ENCODE measurements at places on chromosomes 3 and 15.
A peak's percentile ranks its signal among the peaks of the same experiment; 100 is the strongest.

- DNase-seq = no peak
Observed at GRCh38 chr3:142566096-142566495, 12.4 kb downstream of the ATR start.

DNA sequence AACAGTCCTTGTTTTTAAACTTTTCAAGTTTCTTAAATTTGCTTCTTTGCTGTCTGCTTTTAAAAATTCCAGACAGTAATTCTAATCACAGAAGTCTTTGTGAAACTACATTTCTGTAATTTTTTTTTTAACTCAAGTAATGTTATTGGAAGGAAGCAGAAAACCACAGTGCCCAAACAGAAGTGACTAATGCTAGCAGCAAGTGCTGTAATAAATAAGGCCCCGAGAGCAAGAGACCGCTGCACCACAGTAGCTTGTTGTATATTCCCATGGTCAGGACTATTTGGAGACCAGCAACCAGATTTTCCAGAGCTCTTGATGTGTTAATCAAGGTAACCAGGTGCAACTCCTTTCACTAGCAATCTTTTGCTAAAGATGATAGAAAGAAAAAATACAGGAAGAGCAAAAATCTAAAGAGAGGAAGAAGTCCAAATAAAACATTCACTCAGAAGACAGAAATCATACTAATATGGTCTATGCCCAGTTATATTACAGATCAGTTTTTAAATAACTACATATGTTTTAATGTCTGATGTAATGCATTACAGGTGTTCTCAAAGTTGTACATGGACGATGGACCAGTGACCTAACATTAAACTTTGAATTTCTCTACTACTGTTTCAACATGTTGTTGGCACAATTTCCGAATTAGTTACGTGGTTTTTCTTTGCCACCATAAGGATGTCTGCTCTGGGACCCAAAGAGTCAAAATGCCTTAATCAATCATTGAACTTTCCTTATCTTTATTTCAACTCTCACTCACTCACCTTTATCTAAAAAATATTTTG lies 36.4 kb downstream of the WWTR1 start:
- DNase-seq = no peak

DNA sequence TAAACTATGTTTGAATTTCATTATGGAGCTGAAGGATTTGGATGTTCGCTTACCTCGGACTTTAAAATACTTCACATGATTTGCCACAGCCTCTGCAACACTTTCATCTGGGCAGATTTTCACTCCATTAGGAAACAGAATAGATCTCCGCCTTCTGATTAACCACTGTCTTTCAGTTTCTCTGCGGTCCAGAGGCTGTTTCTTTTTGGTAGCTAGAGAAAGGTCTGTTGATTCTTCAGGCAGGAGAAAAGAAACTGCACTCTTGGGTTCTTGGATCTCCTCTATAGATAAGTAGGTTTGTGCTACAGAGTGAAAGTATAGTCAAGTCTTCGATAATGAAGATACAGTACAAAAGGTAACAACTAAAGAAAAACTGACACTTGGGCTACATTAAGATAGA lies 844 bp downstream of the IMPG2 start:
- DNase-seq = no peak

DNA sequence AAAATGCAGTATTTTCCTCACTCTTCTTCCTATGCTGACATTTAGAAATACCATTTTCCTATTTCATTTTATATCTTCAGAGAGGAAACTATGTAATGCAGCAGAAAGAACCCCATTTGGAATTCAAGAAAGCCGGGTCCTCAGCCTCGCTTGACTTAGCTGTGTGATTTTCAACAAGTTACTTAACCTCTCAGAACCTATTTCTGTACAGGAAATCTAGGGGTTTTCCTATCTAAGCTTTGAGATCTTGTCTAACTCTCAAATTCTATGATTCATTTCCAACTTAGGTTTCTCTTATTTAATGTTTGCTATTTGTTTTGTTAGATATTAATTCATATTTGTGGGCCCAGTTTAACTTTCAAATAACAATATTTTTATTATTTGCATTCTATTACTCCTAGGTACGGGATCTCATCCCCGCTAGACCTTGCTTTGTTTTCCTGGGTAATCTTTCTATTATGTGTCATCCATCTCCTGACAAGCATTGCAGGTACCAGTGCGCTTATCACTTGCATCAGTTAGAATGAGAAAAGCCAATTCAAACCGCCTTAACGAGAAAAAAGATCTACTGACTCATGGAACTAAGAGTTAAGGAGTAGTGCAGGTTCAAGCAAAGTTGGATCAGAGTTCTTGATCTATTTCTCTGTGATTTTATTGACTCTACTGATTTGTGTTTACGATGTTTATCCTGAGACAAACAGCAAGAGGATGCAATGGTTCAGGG lies 70.6 kb upstream of the BHLHE40 start:
- no peak for DNase-seq

DNA sequence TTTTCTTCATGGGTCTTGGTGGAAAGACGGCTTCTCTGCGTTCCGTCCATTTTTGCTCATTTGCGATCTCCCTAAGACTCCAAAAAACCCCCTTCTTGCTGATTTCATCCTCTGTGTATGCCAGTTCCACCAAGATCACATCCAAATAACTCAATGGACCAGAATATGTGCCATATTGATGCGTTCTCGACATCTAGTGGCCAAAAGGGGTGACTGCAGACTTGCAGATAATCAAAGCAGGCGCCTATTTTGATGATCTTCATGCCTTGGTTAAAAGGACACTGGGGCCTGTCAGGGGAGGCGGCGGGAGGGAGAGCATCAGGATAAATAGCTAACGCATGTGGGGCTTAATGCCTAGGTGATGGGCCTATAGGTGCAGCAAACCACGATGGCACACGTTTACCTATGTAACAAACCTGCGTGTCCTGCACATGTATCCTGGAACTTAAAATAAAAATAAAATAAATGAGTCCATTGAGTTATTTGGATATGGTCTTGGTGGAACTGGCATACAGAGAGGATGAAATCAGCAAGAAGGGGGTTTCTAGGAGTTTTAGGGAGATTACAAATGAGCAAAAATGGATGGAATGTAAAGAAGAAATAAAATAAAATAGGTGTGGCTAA lies 104.2 kb upstream of the RAD18 start:
- DNase-seq = peak; percentile 11

- no peak for DNase-seq
Observed at GRCh38 chr3:190486908-190487607, 26.8 kb upstream of the IL1RAP start.

GRCh38 chr3:57464801-57465200 lies 79.3 kb downstream of the DNAH12 start:
- no peak for DNase-seq

DNA sequence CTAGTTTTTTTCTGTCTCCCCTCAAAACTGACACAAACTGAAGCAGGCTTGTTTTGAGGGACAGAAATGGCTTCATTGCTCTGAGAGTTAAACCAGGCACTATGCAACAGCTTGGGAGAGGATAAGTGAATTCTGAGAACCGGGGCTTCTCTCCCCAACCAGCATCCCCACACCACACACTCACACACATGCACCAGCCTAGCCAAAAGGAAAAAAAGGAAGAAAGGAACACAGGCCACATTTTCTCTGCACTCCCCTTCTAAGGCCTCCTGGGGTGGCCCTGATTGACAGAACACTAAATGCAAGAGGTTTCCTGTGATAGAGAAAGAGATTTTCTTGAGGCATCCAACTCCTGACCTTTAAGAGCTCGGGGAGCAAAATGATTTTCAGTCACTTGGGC lies 177.5 kb downstream of the TLE3 start:
- no peak for DNase-seq

DNA sequence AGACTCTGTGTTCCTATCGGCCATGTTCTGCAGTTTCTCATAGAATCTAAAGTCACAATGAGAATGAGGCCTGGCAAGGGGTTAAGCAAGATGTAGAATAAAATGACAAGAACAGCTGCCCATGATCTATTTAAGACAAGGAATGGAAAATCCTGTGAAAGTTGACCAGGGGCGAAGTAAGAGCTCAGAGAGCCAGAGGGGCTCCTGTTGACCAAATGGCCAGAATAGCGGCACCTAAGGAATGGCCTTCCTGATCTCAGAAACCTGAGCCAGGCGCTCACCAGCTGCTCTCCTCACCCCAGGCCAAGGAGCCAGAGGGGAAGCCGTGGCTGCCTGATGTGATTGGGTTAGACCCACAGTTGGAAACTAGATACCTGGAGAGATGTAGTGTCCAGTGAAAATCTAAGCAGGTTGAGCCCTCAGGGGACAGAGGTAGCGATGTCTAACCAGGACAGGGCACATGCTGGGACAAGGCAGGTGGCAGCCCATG lies 106.1 kb upstream of the NDN start:
- DNase-seq = no peak

DNA sequence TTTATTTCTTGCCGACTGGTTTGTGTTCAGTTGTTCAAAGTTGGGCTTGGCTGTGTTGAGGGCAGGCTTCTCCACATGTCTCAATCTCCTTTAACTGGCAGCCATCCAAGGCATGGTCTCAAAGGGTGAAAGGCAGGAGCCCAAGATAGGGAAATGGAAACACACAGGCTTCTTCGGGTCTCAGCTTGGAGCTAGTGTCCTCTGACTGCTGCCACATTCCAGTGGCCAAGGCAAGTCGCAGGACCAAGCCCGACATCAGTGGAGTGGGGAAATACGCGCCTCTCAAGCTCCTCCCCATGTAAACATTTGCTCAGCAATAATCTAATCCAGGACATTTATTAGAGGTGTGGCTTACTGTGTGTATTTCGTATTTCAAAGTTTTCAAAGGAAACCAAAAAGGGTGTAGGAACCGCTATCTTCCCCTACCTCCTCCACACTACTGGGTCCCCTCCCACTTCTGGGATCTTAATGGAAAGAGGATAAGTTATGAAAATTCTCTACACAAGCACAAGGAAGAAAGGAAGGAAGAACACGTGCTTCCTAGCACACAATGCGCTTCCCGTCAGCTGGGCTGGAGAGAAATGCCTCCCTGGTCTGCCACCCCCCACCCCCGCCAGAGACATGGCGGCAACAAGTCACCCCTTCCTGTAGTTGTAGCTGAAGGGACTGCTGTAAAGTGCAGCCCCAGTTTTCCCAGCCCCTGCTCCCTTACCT lies 181.7 kb downstream of the FAM43A start:
- no peak for DNase-seq

GRCh38 chr3:69388241-69388640 lies 2.4 kb upstream of the FRMD4B start:
- DNase-seq = no peak

- DNase-seq = no peak
Observed at GRCh38 chr3:7265736-7266135, 404.8 kb downstream of the GRM7 start.

- no peak for DNase-seq
Observed at GRCh38 chr15:85500060-85500708, 119.8 kb downstream of the AKAP13 start.

- peak; percentile 66 for DNase-seq
Observed at GRCh38 chr15:80856809-80857377, 77.7 kb downstream of the CEMIP start.

GRCh38 chr15:53834214-53834613 lies 74.8 kb upstream of the WDR72 start:
- no peak for DNase-seq

DNA sequence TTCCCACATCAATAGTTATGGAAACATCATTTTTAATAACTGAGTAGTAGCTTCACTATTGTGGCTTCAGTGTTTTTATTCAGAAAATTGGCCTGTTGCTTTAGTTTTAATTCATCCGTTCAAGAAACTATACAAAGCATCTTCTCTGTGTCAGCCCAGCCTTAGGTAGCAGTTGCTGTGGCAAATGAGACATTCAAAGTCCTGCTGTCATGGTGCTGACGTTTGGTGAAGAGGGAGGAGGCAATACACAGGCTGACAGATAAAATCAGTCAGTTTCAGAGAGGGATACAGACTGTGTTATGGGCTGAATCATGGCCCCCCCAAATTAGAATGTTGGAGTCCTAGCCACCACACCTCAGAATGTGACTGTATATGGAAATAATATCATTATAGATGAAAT lies 56.5 kb downstream of the SLC7A14 start:
- no peak for DNase-seq

GRCh38 chr15:52803467-52804306 lies 13.6 kb upstream of the ONECUT1 start:
- peak; percentile 3 for DNase-seq

- no peak for DNase-seq
Observed at GRCh38 chr3:33115024-33115768, 1.4 kb downstream of the CRTAP start.

DNA sequence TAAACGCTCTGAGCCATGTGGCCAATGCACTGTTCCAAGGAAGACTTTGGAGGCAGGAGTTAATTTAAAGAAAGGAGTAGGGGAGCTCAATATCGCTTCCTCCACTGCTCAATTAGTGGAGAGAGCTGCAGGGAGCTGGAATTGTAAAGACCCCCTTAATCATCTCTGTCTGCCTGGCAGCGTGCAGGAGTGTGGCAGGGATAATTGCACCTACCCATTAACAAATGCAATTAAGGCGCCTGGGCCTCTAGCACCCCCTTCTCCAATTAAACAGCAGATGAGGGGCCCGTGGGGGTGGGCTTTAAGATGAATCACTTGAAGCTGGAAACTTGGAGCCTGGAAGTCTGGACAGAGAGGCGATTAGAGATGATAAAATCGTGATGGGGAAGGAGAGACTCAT lies 61.7 kb upstream of the GLCE start:
- DNase-seq = no peak

DNA sequence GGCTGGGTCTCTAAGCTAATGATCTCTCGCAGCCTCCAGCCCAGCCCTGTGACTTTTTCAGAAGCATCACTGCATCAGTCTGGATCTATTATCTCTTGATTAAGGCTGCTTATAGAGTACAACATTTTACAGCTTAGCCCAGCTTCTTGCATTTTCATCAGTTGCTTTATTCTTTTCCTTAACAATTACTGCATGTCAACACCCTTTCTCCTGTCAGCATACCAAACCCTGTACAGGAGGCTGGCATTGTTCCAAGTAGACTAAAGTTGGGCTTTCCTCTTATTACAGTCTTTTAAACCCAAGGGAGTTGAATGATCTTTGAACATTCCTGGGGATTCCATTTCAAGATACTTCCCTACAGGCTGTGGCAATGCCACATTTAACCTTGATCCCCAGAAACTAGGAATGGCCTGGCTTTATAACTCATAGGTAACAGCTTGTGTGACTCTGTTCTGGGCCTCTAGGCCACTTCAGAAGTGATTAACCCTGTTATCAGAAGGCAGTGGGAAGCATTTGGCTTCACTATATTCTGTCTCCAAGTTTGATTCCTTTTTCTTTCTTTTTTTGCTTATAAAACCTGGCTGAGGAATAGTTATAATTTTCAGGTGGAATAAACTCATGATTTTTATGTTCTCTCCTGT lies 182.9 kb downstream of the KCNMB2 start:
- no peak for DNase-seq

Data from NCI-H1092 (cell line).